ENCODE measurements at places on chromosomes 13 and 19.

- DNase-seq: no peak
Observed at GRCh38 chr19:51020988-51021651, 1.6 kb upstream of the KLK10 start.

- no peak for DNase-seq
Observed at GRCh38 chr13:98900442-98900841, 77.4 kb downstream of the DOCK9 start.

GRCh38 chr19:3575260-3575741, 2.6 kb downstream of the HMG20B start:
- peak; percentile 29 for DNase-seq

- DNase-seq: no peak
Observed at GRCh38 chr13:94196413-94196812, 283.1 kb downstream of the DCT start.

DNA sequence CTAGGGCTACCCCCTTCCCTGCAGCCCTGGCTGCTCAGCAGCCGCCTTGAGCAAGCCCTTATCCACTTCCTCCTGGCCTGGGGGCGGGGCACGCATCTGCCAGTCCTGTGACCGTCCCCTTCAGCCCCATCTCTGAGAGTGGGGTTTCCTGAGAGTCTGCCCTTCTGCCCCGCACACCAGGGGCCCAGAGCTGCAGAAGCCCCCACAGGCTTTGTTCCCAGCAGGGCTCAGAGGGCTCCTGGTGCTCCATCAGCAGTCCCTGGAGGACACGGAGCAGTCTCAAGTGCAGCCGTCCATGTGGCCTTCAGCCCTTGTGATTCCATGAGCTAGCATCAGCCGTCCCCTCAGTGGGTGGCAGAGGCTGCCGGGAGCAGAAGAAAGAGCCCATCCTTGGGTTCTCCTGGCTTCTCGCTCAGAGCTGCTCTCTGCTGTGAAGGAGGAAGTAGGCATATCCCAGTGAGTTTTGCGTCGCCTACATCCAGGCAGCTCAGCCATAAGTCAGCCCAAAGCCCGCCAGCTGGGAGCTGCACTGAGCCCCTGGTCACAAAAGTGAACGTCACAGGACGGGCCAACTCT, 16.3 kb downstream of the MYO9B start:
- no peak for DNase-seq

GRCh38 chr13:93045836-93046235, 180.8 kb upstream of the GPC6 start:
- no peak for DNase-seq

DNA sequence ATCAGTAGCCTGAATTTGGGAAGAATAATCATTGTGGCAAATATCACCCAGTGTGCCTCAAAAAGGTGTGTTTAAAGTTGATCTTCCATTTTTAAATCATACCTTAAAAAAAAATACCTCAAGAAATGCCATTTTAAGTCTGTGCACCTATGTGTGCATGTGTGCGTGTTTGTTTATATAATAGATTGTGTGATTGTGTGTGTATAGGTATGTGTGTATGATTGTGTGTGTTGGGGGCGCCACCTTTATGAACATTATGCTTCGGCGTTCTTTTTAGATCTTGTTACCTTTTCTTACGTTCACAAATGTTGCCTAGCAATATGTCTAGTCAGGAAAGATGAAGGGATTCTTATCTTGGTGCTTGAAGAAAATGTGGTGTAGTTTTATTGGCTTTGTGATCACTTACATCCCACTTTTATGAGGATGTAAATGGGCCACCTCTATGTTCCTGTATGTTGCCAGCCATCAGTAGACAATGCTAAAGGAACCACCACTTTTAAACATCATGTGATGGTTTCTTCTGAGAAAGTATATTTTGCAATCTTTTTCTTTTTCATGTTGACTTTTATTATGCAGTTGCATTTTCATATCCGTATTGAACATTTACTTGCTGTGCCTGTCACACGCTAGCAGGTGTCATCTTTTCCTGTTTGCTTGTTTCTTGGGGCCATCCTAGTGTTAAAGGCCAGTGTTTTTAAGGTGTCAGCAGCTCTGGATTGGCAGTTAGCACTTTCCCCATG, 2.2 kb upstream of the IRS2 start:
- DNase-seq: no peak

- no peak for DNase-seq
Observed at GRCh38 chr13:99370481-99371275, 63.5 kb upstream of the GPR183 start.

- DNase-seq: no peak
Observed at GRCh38 chr13:41048640-41049039, 12.7 kb upstream of the WBP4 start.

- DNase-seq: no peak
Observed at GRCh38 chr19:447816-448560, 12.8 kb downstream of the SHC2 start.

Data from anterior cingulate cortex (tissue), 58 donors.